ENCODE measurements at places on chromosomes 13 and 19.

GRCh38 chr13:30234619-30235162 lies 72.7 kb downstream of the KATNAL1 start:
- DNase-seq: no peak

GRCh38 chr13:93859716-93860115 lies 619.8 kb downstream of the DCT start:
- no peak for DNase-seq

DNA sequence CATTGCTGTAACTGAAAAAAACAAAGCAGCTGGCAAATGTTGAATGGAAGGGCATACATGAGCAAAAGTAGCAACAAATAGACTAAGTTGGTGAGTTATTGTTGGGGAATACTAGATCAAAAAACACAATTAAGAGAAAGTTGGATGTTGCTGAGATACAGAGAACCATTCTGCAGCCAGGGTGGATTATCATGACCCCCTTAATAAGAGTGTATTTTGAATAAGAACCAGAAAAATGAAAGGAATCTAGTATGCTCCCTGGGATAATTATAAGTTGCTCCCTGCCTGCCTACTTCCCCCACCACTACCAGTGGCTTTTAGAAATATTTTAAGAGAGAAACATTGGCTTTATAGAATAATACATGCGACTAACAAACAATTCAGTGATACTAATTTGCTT lies 14.5 kb upstream of the TRPC4 start:
- no peak for DNase-seq

DNA sequence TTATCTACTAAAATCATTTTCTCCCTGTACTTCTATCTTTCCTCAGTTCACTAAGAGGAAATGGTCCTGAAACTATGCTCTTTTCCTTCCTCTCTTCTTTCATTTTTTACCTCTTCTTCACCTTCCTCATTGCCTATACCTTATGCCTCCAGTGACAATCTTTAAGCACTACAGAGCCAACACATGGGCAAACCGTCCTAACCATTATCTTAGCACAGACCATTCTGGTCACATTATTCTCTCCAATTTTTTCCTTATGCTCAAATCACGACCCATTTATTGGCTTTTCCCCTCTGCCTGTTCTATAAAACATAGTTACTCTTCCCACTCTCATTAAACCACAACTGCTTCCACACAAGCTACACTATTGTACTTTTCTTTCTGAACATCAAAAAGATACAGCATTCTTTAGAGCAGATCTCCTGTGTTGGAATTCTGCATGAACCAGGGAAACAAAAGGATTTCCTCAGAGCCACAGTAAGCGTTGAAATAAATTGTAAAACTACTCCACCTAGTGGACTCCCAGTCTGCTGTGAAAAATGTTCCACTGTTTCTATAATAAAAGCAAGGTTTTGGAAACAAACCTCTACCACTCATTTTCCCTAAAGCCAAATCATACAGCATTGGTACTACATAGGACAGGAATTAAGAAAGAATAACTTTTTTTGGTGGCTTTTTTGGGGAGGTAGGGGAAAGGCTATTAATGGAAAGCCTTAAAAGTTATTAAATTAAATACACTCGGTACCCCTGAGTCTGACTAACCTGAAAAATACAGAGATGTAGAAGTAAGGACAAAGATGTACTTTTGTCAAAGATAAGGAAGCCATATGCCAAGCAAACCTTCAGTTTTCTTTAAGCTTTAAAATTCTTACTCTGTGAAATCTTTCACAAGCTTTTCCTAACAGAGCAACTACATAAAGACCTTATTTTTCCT lies 19.5 kb downstream of the NUFIP1 start:
- peak; percentile 12 for DNase-seq

GRCh38 chr19:46218160-46218559 lies 11.4 kb upstream of the IGFL1 start:
- peak; percentile 18 for DNase-seq

DNA sequence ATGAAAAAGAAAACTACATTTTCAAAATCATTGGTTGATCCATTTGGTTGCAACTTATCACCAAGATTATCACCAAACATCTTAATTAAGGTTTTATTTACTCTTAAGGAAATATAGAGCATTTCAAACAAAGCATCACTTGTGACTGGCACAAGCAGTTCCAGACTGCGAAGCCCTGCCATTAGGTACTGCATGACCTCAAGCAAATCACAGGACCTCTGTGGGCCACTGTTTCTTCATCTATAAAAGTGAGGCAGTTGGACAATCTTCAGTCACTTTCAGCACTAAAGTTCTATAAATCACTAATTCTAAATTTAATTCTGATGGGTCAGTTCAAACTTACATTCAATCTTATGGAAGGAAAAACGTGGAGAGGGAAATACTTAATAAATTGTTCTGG lies 2.0 kb downstream of the ELF1 start:
- DNase-seq: no peak

DNA sequence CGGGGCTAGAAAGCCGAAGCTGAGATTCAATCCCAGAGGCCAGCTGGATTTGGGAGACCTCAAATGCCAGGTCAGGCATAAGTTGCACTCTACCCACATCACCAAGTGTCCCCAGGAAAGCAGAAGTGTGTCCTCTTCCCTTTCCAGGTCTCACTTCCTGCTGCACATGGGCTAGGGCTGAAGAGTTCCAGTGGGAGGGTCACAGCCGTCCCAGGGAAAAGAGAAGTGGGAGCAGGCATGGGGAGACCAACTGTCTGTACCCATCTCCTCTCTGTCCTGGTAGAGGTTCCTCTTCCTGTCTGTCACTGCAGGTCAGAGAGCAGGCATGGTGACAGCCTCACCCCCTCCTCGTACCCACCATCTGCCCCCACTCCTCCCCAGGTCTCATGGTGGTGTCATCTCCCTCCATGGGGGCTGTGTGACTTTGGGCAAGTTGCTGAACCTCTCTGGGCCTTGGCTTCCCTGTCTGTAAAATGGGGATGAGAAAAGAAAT lies 14.8 kb downstream of the AXL start:
- DNase-seq: peak; percentile 100

GRCh38 chr13:43579321-43579720 lies 207.5 kb downstream of the ENOX1 start:
- DNase-seq: no peak

DNA sequence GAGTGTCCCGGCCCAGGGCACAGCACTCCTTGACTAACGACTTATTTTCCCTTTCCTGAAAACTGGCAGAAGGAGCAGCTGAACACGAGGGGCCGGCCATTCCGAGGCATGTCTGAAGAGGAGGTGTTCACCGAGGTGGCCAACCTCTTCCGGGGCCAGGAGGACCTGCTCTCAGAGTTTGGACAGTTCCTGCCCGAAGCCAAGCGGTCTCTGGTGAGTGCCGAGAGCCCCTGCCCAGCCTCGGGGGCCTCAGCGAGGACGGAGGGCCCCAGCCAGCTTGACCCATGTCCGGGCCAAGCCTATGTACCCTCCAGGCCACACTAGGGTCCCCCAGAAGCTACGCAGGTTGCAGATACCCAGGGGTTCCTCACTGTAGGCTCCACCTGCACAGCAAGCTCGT lies 17.7 kb downstream of the SIN3B start:
- DNase-seq: no peak

- DNase-seq: no peak
These were observed 859 bp downstream of the ZNF568 start for GRCh38 chr19:36916991-36917390.

GRCh38 chr19:16003391-16003790 lies 54.6 kb downstream of the OR10H4 start:
- DNase-seq: peak; percentile 47

DNA sequence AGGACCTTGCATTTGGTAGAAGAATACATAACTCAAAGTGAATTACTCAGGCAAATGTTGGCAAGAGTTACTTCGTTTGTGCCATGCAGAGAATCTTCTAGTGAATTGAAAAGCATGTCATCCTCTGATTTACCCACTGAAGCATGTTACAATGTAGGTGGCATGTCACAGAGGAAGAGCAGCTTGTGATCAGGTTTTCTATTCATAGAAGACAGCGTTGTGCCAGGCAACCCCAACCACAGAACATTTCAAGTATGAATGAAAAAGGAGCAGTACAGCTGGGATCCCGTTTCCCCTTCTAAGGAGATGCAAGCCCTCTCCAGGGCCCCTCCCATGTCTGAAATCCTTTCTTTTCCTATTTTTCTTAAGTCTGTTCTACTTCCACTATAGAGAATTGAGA lies 6.0 kb upstream of the KATNAL1 start:
- DNase-seq: peak; percentile 50

GRCh38 chr19:48053856-48054255 lies 10.0 kb upstream of the CABP5 start:
- no peak for DNase-seq

DNA sequence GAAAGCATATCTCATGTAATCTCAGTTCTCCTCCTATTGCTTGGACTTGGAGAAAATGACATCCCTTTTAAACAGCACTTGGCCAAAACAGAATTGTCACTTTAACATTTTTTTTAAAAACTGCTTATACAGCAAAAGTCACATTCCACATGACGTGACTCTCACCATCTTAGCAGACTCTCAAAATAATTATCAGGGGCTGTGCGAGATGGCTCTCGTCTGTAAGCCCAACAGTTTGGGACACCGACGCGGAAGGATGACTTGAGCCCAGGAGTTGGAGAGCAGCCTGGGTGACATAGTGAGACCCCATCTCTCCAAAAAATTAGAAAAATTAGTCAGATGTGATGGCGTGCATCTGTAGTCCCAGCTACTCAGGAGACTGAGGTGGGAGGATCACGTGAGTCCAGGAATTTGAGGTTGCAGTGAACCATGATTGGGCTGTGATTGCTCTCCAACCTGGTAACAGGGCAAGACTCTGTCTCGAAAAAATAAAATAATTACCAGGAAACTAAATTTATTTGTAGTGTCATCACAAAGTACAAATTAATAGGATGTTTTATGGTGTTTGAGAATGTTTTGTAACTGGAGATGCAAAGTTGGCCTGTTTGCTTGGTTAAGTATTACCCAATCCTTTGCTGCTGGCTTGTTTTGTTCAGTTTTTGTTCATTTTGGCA lies 8.8 kb downstream of the SAFB start:
- DNase-seq: no peak

- peak; percentile 89 for DNase-seq
These were observed 9.3 kb downstream of the ZNF787 start for GRCh38 chr19:56111601-56112312.

- DNase-seq: peak; percentile 33
These were observed 3.4 kb downstream of the PBX4 start for GRCh38 chr19:19615086-19615485.

DNA sequence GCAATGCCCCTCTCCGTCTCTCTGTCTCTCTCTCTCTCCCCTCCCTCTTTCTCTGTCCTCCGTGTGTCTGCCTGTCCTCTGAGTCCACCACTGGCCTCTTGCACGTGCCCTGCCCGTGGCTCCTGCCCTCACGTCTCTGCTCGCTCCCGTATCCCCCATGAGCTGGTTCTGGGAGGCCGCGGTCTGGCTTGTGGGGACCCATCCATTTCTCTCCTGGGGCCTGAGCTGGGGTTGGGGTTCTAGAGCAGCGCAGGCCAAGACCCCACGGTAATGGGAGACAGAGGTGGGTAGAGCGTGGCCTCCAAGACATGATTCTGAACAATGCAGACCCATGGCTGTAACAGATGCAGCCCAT lies 19.0 kb downstream of the C2CD4C start:
- no peak for DNase-seq

GRCh38 chr13:20336761-20337160 lies 104.6 kb upstream of the GJB6 start:
- no peak for DNase-seq

- peak; percentile 51 for DNase-seq
These were observed 10.0 kb downstream of the COL5A3 start for GRCh38 chr19:10000171-10000826.

GRCh38 chr19:11142528-11143171 lies 12.9 kb downstream of the SPC24 start:
- no peak for DNase-seq

DNA sequence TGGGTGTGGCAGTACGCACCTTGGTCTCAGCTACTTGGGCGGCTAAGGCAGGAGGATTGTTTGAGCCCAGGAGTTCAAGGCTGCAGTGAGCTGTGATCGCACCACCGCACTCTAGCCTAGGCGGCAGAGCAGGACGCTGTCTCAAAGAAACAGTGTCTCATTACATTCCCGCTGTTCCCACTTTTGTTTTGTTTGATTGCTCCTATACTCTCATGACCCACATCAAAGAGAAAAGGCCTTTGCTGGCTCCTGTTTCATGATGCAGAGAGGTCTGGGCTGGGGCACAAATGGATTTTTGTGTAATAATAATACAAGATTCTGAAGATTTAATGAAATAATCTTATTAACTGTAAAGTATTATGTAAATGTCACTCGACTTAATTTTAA lies 85.7 kb downstream of the LACC1 start:
- no peak for DNase-seq

GRCh38 chr19:18796239-18796638 lies 5.1 kb upstream of the COMP start:
- DNase-seq: no peak

DNA sequence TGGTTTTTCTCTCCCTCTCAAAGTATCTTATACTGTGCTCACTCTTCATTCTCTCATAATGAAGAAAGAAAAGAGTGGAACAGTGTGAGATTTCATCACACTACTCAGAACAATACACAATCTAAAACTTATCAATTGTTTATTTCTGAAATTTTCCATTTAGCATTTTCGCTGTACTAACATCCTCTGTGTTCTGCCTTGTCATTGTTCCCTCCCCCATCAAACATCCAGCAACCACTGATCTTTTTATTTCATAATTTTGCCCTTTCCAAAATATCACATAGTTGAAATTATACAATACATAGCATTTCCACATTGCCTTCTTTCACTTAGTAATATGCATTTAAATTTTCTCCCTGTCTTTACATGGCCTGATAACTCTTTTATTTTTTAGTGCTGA lies 658.7 kb downstream of the SLITRK1 start:
- DNase-seq: no peak

DNA sequence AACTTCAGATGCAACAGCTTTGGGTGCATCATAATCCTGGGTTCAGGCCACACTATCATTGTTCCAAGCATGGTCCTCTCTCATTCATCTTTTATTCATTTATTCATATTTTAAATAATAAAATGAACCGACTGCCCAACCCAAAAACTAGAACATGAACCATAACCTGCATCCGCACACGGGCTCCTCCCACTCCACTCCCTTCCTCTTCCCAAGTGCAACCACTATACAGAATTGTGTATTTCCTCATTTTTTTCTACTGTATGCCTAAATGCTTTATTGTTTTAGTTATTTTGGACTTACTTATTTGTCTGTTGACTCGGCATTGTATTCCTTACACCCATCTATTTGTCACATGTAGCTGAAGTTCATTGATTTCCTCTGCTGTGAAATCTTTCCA lies 30.7 kb upstream of the POMP start:
- DNase-seq: peak; percentile 44

GRCh38 chr13:33261387-33262061 lies 24.0 kb downstream of the STARD13 start:
- no peak for DNase-seq

- peak; percentile 91 for DNase-seq
These were observed 31.4 kb downstream of the CERS4 start for GRCh38 chr19:8240274-8241229.

- DNase-seq: no peak
These were observed 353.5 kb downstream of the DACH1 start for GRCh38 chr13:71513411-71514033.

- DNase-seq: no peak
These were observed 14.5 kb downstream of the CSNK1G2 start for GRCh38 chr19:1955171-1956121.

- no peak for DNase-seq
These were observed 46.7 kb upstream of the ZNF835 start for GRCh38 chr19:56718231-56718630.

Data from MV-4-11 (cell line).